Fibroblast of villous mesenchyme (primary cell): ENCODE measurements at places on chromosomes 11 and 22. TPM values are rescaled to one million over a fixed set of nuclear protein-coding genes. Genes with fewer than 3 reads are reported as not detected.

GRCh38 chr11:14542324-14542723 is 22.1 kb upstream of the PSMA1 start:
- DNase-seq: no peak

DNA sequence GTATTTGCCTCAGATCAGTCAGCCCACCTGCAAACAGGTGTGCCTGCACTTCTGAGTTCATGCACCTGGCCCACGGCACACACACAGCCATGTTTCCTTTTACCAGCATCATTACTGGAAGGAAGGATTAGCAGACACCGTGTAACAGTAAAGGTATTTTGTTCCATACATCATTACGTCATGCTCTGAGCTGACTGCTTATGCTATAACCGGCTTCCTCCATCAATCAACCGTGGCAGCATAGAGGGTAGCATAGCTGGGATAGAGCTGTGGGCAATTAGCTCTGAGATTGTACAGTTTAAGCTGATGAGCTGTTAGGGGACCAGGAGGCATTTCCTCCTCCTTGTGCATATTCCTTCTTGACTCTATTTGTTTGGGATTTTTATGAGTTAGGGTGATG is 102.4 kb downstream of the ME3 start:
- DNase-seq: no peak

DNA sequence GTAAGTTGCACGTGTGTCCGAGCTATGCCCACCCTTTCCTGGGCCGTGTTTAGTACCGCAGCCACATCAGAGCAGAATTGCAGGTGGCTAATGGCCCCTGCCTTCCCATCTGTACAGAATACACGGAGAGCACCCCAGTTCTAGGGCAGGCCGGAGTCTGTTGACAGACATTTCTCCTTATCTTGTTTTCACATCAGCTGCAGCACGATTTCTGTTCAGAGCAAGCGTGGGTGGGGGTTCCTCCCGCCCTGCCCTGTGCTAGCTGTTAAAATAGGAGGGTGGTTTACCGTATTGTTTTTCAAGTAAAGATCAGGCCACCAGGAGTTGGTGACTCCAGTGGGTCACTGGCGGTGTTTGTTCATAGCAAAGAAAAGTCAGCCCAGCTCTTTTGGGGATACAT is 41.1 kb downstream of the UBASH3B start:
- no peak for DNase-seq

- no peak for DNase-seq
Observed at GRCh38 chr22:38861170-38861876, 10.7 kb downstream of the CBX6 start.

GRCh38 chr11:62853279-62853965 is 14.0 kb upstream of the WDR74 start:
- DNase-seq: no peak

GRCh38 chr22:27768027-27768653 is 33.4 kb downstream of the MN1 start:
- DNase-seq: no peak

EHF gene
- under 0.01 TPM in 1 of 2 replicates, not detected in the other for total RNA-seq

CCDC188 gene
- total RNA-seq: 0.43 and 0.97 TPM in 2 replicates

RIBC2 gene
- 0.86 and 0.97 TPM in 2 replicates for total RNA-seq

SCUBE1 gene
- not detected in 2 replicates for total RNA-seq

SWAP70 gene
- 52.8 and 63.0 TPM in 2 replicates for total RNA-seq
